ENCODE measurements at places on chromosomes 13 and 19.

GRCh38 chr19:35908973-35909683 lies 1.0 kb upstream of the TYROBP start:
- no peak for DNase-seq

DNA sequence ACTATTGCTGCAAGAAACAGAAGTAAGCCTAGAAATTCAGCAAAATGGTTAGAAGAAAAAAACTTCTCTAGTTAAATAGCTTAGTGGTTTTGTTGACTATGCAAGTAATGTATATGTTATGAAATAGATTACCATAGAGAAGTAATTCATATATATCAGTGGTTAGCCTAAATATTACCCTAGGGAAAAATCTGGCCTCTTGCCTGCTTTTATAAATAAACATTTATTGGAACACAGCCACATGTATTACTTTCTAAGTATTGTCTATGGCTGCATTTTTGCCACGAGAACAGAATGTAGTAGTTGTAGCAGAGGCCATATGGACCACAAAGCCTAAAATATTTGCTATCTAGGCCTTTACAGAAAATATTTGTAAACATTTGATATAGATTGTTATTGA lies 1471.7 kb upstream of the PRR20A start:
- no peak for DNase-seq

DNA sequence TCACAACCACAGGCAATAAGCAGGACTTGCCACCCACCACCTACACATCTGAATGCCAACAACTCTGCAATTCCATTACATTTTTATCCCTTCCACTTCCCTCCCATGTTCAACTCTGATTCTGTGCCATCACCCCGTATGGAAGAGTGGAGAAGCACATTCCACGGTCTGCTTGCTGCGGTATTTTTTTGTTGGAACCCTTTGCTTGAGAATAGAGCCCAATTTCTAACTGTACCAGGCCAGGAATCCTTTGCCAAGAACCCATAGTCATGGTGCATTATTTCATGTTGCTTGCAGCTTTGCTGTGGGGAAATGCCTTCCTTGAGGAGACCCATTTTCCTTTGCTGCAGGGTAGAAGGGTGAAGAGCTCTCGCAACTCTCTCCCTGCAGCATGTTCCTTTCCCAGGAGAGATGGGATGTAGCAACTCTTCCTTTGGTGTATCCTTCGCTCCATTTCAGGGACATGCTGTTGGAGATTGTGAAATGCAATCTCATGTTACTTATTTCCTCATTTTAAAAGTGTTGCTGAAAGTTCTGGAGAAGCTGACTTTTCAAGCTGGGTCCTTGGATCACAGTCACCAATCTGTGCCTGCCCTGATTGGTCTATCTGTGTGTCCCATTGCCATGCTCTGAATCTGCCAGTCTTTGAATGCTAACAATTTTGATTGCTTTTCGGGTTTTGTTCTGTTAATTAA lies 69.8 kb upstream of the STARD13 start:
- no peak for DNase-seq

DNA sequence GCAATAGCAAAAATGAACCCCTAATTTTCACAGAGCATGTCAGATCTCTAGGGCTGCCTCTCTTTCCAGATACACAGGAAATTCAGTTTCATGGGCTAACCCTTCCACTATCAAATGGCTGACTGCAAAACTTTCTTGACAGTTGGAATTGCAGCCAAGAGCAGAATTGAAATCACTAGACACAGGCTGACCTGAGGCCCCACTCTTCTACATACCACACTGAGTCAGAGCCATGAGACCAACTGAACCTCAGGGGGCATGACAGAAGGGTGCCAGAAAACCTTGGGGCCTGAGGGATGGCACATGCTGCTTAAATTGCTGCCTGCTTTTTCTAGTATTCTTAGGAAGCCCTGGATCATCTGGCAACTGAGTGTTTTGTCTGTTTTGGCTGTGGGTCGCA lies 1.7 kb upstream of the DLEU7 start:
- no peak for DNase-seq

DNA sequence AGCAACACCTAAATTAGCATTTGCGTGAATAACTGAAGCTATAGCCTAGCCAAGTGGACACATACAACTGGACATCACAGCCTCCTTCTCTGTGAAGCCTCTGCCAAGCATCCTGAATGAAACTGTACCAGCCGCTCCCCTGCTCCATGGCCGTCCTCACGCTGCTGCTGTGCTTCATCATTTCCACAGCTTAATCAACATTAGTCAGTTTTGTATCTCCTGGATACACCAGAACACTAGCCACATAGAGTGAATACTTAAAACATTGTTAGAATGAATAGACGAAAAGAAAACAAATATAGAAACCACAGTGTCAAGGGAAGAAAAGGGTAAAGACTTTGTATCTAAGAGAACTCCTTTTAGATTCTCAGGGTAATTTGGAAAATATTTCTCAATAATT lies 1526.9 kb downstream of the EFNB2 start:
- DNase-seq, result no peak

- peak; percentile 51 for DNase-seq
Observed at GRCh38 chr19:35742121-35742724, at the start of gene IGFLR1. Gene IGFLR1 (minus strand): TSS chr19:35742452. CDS start chr19:35741180, 1,272 bp downstream.

DNA sequence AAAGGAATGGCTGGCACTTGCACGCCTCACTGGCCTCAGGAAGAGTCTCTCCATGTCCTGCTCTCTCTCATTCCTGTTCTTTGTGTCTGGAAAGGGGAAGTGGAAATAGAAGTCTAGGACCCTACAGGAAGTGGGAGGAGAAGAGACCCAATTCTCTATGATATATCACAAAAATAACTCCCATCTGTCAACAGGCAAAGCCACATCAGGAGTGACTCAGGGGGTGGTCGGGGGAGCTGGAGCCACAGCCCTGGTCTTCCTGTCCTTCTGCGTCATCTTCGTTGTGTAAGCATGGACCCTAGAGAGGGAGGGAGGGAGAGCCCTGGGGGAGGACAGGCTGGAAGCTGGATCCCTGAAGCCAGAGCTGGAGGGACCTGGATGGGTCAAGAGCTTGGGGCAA lies 3.0 kb downstream of the SIGLEC9 start:
- no peak for DNase-seq

DNA sequence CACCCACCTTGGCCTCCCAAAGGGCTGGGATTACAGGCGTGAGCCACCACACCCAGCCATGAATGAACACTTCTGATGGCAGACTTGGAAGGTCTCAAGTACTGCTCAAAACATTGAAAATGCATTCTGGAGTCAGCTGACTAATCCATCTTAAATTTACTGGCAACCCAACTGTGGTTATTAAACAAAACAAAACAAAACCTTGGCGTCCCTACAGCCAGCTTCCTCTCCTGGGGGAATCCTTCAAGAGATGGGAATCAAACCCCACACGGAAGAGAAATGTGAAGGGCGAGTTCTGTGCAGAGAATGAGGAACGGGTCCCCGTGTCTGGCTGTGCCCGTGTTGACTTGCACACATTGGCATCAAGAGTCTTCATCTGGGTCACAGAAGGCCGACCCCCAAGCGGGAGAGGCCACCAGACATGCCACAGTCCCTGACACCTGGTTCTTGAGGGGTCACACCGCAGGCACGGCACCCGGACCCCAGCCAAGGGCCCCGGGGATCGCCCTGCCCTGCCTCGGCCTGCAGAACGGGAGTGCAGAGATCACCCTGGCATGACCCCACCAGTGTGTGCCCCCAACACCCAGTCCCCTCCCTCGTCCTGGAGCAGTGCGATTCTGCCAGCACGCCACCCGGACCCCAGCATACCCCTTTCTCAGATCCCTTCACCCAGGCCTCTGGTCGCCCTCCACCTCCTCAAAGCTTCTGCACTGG lies 3.2 kb downstream of the MAP2K2 start:
- DNase-seq, result no peak

GRCh38 chr13:44667943-44668342 lies 91.8 kb upstream of the TSC22D1 start:
- no peak for DNase-seq

All from stimulated activated CD4-positive, alpha-beta T cell treated with anti-CD3 and anti-CD28 coated beads, Interleukin-4, amount 100 ng/mL, for 4 hours (primary cell).